ENCODE measurements at places on chromosomes 2 and 18.

- no peak for DNase-seq
Observed at GRCh38 chr2:128525653-128526052, 207.0 kb upstream of the HS6ST1 start.

DNA sequence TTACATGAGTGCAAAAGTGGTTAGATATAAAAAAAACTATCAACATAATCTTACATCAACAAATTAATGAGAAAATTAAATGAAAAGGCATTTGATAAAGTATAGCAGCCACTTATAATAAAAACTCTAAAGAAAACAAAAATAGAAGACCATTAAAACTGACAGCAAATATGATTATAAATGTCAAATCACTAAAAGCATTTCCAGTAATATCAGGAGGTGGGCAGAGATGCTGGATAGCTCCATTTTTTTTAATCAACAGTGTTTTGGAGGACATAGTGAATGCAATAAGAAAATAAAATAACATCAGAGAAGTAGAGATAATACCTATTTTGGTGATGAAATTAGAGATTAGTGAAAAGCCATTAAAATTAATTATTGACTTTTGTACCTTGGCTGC, 173.4 kb downstream of the LRRTM4 start:
- DNase-seq: no peak

GRCh38 chr2:12054956-12055618, 308.7 kb downstream of the LPIN1 start:
- no peak for DNase-seq

- DNase-seq: peak; percentile 75
Observed at GRCh38 chr2:29196792-29197788, 81.9 kb downstream of the CLIP4 start.

DNA sequence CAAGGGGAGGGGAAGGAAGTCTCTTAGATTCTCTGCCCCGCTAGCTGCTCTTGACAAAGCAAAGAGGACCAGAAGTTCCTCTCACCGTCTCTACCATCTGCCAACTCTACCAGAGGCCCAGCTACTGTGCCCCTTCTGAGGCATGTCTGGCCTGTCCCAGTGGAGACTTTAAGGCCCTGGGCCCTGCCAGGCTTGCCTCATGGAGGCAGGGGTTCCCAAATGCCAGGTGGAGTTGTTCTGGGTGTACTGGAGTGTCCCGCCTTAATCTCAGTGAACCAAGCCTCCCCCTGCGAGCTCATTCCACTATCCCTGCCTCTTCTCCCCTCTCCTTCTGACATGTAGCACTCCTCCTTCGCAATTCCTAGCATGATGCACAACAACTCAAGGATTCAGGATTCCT, 2.2 kb downstream of the HOXD12 start:
- DNase-seq: no peak

GRCh38 chr2:231199219-231199618, 788 bp downstream of the ARMC9 start:
- DNase-seq: no peak

All from liver (tissue), 10 donors.